ENCODE measurements at places on chromosomes 1 and 21. TPM values are rescaled to one million over a fixed set of nuclear protein-coding genes. Genes with fewer than 3 reads are reported as not detected.

The LORICRIN gene
- not detected for total RNA-seq

The ARHGAP30 gene
- total RNA-seq, result 1.3 TPM

The S100A2 gene
- total RNA-seq, result 3.1 TPM

The MATN1 gene
- total RNA-seq, result 0.67 TPM

The CDK18 gene
- total RNA-seq, result 3.3 TPM

The FCRL4 gene
- 0.10 TPM for total RNA-seq

The VSIG8 gene
- total RNA-seq, result not detected

The ACTL8 gene
- 0.68 TPM for total RNA-seq

The LYPD8 gene
- total RNA-seq, result not detected

The SPRR2F gene
- total RNA-seq, result not detected

The S100A5 gene
- not detected for total RNA-seq

The GUK1 gene
- total RNA-seq, result 210 TPM

The ELAVL4 gene
- total RNA-seq, result 272 TPM

The S100A14 gene
- total RNA-seq, result not detected

The TNFSF4 gene
- total RNA-seq, result 0.56 TPM

The HPDL gene
- total RNA-seq, result 35.9 TPM

The OR2L8 gene
- 0.36 TPM for total RNA-seq

The BEND5 gene
- total RNA-seq, result 50.8 TPM

The NES gene
- 158 TPM for total RNA-seq

The RHD gene
- total RNA-seq, result 0.63 TPM

The CLDN17 gene
- total RNA-seq, result not detected

The KIAA0040 gene
- total RNA-seq, result 1.4 TPM

The ANXA9 gene
- 1.0 TPM for total RNA-seq

The TRIM67 gene
- 23.0 TPM for total RNA-seq

The CYP4X1 gene
- 5.1 TPM for total RNA-seq

The C1orf210 gene
- total RNA-seq, result 0.14 TPM

The WDTC1 gene
- total RNA-seq, result 19.5 TPM

The NPPB gene
- not detected for total RNA-seq

The KCNT2 gene
- 23.9 TPM for total RNA-seq

The LIN28A gene
- 6.0 TPM for total RNA-seq

The KCNQ4 gene
- total RNA-seq, result 0.78 TPM

The B3GALT2 gene
- 22.7 TPM for total RNA-seq
